Stimulated activated CD8-positive, alpha-beta memory T cell treated with anti-CD3 and anti-CD28 coated beads, Interleukin-7, amount 100 ng/mL, for 1 hour (primary cell): ENCODE measurements at places on chromosomes 7 and 10.

- no peak for DNase-seq
These were observed 1.2 kb downstream of the HOXA10 start for GRCh38 chr7:27172823-27173510.

DNA sequence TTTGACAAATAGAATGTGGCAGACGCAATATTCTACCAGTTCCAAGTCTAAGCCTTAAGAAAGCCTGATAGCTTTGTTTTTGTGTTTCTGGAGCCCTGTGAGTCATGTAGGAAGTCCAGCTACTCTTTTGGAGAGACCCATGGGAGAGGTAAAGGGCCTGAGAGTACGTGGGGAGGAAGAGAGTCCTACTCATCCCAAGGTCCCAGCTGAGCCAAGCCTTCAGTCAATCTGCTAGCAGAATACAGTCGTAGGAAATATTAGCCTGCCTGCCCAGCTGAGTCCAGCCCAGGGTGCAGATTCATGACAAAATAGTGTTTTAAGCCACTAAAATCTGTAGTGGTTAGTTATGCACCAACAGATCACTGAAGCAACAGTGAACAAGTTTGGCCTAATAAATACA, 9.0 kb upstream of the GNA12 start:
- no peak for DNase-seq

GRCh38 chr10:64537112-64537511, 1015.9 kb downstream of the REEP3 start:
- no peak for DNase-seq

DNA sequence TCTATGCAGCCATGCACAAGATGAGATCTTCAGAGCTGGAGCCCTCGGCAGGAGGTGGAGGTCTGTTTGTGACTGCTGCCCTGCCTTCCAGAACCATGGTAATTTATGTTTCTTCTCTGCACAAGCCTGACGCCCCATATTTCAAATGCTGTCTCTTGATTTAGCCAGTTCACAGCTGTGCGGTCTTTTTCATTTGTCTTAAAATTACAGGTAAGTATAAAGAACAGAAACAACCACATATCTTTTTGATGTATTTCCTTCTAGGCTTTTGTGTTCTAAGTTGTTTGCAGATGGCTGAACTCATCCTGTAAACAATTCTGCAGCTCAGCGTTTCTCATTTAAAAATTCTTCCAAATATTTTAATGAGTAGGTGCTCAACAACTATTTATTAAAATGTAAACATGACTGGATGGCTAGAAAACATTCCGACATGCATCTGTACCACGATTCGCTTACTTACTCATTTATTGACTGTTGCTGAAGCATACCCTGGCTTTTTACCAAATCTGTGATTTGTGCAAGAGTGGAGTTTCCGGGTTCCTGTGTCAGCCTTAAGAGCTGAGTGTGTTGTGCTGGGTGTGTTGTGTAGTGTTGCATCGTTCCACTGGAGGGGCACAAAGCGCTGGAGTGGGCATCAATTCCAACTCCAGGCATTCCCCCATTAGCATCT, 58.9 kb downstream of the PIP4K2A start:
- DNase-seq, result no peak

DNA sequence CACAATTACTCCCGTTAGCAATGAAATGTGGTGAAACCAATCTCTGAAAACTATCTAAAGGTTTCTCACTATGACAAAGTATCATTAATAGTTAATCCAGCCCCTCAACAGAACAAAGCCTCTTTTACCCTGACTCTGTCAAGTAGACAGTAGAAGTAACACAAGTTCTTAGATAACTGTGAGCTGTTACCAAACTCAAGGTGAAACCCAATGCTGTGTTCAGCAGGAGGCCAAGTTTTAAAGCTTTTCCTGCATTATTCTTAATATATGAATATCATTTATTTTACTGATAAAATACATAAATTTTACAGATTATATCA, 109.1 kb downstream of the SRPK2 start:
- no peak for DNase-seq

GRCh38 chr10:110733218-110733952, 89.2 kb downstream of the RBM20 start:
- DNase-seq, result no peak

DNA sequence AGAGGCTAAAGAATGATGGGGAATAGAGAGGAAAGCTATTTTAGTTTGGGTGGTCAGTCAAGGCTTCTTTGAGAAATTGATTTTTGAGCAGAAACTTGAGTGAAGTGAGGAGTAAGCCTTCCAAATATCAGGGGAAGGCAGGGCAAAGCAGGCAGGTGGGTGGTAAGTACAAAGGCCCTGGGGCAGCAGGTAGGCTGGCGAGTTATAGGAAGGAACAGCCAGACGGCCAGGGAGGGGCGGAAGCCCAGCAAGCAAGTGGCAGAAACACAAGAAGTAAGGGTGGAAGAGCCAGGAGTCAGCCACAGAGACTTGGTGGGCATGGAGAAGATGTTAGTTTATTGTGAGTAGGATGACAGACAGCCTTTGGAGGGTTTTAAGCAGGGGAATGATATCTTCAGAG, 34.9 kb downstream of the VWA2 start:
- no peak for DNase-seq
